ENCODE measurements at places on chromosomes 5 and 9.

- no peak for DNase-seq
Observed at GRCh38 chr5:95668216-95668615, 14.6 kb downstream of the SPATA9 start.

DNA sequence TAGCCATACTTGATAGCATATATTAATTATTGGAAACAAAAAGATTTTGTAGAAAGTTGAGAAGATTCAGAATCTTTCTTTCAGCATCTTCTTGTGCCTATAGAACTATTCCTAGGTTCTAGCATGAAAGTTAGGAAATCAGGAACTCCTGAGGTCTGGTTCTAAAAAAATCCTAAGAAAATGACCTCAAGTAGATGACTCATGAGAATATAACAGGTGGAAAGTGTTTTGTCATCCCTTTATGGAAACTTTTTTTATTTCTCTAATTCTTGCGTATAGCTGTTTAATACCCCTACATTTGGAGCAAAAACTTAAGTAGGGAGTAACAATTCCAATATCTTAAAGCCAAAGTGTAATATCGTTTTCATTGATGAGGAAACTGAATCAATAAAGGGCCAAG lies 574.1 kb downstream of the NR2F1-AS1 start:
- DNase-seq: no peak

DNA sequence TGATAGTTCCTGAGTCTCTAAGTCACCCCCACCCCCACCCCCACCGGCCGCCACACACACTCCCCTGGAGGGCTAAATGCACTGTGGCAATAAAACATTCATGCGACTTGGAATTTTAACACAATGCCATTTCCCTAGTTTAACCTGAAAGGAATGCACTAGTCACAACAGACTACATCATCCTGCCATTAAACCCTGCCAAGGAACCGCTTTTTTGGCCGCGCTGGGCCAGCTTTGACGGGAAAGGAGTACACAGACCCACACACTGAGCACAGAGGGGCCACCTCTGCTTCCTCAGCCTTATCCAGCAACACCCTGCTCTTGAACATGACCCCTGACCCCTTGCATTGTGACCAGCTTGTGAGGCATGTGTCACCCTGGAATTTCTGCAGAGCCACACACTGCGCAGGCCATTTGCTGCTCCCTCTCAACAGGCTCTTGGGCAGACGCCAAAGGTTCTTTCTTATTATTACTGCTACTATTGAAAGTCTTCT lies 165.3 kb downstream of the BNC2 start:
- no peak for DNase-seq

- DNase-seq: no peak
Observed at GRCh38 chr9:128429513-128430086, 8.9 kb downstream of the CERCAM start.

GRCh38 chr5:74205767-74206578 lies 434.6 kb downstream of the ENC1 start:
- peak; percentile 56 for DNase-seq

DNA sequence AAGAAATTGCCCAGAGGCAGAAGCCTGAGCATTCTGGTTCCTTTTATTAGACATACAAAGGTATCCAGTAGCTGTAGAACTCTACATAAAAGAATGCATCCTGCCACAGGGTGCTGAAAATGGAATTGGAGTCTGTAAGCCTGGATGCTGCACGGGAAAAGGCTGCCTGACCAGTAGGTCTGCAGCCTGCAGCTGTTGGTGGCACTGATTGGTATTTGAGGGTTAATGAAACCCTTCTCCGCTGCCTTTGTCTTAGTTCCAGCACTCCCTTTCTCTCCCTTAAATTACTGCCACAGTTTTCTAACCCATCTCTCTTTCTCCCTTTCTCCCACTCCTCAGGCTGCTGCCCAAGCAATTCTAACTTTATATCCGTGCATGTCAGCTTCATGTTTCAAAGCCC lies 64.7 kb downstream of the BRINP1 start:
- no peak for DNase-seq

DNA sequence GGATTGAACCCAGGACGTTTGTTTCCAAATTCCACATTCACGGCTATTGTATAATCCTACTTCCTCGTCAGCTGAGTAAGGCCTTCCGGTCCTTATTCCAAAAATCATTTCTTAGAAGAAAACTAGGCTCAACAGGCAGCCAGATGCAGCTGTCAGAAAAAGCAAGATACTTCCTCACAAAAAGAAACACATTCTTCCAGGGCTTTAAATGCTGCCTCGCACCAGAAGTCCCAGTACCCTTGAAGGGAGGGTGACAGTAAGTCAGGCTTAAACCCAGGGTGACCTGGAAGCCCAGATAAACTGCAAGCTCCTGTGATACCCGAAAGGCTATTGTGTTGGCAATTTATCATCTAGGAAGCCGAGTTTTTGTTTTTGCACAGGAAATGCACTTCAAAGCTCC lies 414.0 kb downstream of the NFIB start:
- DNase-seq: no peak

DNA sequence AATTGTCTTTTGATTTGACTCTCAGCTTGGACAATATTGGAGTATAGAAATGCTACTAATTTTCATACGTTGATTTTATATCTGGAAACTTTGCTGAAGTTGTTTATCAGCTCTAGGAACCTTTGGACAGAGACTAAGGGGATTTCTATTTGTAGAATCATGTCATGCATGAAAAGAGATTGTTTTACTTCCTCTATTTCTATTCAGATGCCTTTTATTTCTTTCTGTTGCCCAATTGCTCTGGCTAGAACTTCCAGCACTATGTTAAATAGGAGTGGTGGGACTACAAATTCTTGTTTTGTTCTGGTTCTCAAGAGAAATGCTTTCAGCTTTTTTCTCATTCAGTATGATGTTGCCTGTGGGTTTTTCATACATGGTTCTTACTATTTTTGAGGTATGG lies 112.8 kb upstream of the CDH12 start:
- no peak for DNase-seq

DNA sequence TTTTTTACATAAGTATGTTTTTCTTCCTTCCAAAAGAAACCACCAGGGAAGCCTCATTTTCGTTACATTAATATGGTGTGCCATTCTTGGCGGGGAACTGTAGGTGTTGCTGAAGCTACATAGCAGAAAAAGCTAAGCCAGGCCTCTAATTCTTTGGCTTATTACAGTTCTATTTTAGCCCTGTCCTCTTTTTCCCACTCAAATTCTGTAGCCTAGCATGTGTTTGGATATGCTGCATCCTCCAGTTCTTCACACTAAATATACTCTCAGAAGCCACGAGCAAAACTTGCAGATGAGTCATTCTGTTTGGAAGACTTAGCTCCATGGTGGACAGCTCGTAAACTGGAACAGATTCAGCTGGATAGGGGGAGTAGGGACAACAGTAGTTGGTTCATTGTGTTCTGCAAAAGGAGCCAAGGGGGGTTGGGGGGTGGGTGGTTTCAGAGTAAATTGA lies 369.4 kb downstream of the TMEM161B start:
- no peak for DNase-seq

GRCh38 chr9:34413231-34413852 lies 36.6 kb upstream of the MYORG start:
- DNase-seq: peak; percentile 50

GRCh38 chr9:126861707-126862103 lies 1.3 kb downstream of the ZBTB34 start:
- DNase-seq: peak; percentile 39

DNA sequence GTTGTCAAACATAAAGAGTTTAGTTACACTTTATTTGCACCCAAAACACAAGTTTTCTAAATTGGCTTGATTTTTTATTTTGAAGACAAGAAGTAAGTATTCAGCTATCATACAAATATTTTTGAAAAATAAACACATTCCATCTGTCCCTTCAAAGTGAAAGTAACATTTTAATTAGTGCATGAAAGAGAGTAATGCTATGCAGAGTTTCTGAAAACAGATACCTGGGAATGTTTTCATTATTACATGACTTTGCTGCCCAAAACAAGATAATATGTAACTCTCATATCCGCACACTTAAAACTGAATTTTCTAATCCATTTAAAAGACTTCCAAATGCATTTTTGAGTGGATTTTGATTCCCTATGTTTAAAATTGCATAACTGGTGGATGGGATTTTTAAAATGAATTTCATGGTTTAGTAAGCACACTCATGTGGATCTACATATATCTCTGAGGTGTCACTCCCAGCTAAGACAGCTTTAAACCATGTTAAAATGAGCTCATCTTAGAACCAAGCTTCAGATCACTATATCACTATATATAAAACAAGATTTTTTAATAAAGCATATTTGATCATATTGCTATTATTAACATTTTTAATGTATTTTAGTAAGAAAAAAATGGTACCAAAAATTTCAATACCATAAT lies 127.5 kb downstream of the ATPSCKMT start:
- DNase-seq: no peak

DNA sequence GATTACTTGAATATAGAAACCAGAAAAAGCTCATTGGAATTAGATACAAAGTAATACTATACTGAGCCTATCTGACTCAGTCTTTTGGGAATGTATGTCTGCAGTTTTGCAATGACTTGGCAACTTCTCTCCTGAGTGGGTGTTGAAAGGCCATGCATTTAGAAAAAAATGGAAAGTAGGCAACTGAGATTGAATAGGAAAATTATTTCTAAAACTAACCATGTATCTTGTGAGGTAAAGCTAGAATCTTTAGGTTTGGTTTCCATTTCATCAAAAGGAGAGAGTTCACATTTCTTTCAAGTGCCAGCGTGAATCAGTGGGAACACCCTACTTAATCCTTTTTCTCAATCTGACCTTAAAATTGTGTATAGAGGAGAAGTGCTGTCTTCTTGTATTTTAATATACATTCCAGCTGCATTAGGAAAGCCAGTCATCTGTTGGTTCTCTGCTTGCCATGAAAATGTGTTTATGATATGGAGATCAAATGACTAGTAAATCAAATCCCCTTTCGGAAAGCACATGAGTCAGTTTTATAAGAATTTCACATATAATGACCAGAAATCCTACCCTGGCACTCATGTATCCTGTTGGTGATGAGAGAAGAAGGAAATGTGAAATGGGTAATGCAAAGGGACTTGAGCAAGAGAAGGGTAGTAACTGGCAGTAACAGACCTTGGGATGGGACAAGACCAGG lies 30.4 kb downstream of the NFX1 start:
- no peak for DNase-seq

- DNase-seq: no peak
Observed at GRCh38 chr5:123528878-123529277, 16.9 kb downstream of the CSNK1G3 start.

DNA sequence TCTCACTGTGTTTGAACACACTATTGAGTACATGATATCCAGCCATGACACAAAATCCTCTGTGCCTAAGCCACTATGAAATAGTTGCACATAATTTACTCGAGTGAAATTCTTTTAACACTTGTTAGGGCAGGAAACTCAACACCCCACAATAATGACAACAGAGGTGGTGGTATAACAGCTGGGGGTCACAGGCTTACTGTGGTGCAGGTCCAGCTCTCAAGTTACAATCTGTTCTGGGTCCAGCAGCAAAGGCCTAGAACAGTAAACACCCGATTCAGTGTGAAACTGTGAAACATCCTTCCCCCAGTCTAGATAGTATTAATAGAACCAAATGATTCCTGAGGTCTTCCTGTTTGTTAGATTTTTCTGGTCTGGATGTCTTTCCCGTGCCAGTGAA lies 102.9 kb upstream of the APC start:
- DNase-seq: no peak

- DNase-seq: no peak
Observed at GRCh38 chr9:81411961-81412360, 277.4 kb downstream of the TLE1 start.

GRCh38 chr9:112836394-112836793 lies 54.3 kb downstream of the SLC46A2 start:
- peak; percentile 32 for DNase-seq

- no peak for DNase-seq
Observed at GRCh38 chr5:83473346-83474160, 2.0 kb downstream of the VCAN start.

GRCh38 chr5:20286512-20286911 lies 298.5 kb upstream of the CDH18 start:
- peak; percentile 33 for DNase-seq

- DNase-seq: no peak
Observed at GRCh38 chr9:124182741-124183140, 75.0 kb upstream of the NEK6 start.

GRCh38 chr9:4962085-4962484 lies 23.0 kb upstream of the JAK2 start:
- DNase-seq: no peak

GRCh38 chr9:109107402-109108240 lies 12.1 kb downstream of the TMEM245 start:
- peak; percentile 70 for DNase-seq

GRCh38 chr5:157820593-157821252 lies 38.2 kb downstream of the CLINT1 start:
- peak; percentile 65 for DNase-seq

DNA sequence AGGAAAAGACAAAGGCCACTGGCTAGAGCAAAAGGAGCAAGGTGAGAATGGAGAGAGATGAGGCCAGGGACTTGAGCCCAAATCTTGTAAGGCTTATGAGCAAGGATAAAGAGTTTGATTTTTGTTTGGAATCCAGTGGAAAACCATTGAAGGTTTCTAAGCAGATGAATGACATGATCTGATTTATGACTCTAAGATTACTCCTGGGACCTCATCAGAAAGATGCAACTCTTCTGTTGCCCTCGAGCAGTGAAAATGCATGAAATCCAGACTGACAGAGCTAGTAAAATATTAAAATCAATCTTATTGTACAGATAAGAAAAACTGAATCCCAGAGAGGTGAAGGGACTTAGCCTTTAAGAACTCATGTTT lies 677 bp downstream of the MFAP3 start:
- DNase-seq: no peak

DNA sequence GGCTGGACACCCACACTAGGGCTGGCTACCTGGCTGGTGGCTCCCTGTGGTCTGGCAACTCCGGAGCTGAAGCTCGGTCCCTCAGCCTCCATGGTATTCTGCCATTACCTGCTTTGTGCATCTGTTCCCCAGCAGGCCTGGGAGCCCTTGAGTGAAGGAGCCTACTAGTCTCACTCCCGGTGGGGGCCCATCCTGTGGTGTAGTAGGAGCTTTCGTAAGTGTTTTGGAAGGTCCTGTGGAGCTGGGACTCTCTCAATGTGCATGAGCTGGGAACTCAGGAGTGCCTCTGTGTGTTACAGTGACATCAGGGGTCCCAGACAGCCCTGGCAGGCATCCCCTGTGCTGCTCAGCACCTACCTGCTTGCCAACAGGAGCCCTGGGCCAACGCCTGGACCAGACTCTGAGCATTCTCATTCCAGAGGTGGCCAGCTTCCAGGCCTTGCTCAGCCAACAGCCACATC lies 267.1 kb downstream of the GADD45G start:
- DNase-seq: no peak

- no peak for DNase-seq
Observed at GRCh38 chr5:39517800-39518199, 93.0 kb upstream of the DAB2 start.

GRCh38 chr9:108743901-108744371 lies 111.8 kb downstream of the ACTL7B start:
- peak; percentile 11 for DNase-seq

DNA sequence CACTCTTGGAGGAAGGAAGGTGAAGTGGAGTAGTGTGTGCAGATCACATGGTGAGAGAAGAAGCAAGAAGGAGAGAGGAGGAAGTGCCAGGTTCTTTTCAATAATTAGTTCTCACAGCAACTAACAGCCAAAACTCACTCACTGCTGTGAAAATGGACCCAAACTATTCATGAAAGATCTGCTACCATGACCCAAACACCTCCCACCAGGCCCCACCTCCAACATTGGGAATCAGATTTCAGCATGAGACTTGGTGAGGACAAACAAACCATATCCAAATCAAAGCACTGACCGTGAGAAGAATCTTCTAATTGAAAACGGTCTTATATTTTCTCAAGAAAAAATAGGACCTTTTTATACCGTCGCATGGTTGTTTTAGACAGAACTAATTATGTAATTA lies 468.7 kb upstream of the TYRP1 start:
- no peak for DNase-seq
